Stimulated activated CD8-positive, alpha-beta memory T cell treated with anti-CD3 and anti-CD28 coated beads, Interleukin-4, amount 100 ng/mL, for 4 hours (primary cell): ENCODE measurements at places on chromosomes 4 and X.

- DNase-seq: no peak
Measured at GRCh38 chr4:55733932-55734331, 85.7 kb upstream of the EXOC1L start.

- no peak for DNase-seq
Measured at GRCh38 chrX:17737986-17738713, 857 bp downstream of the SCML1 start.

- DNase-seq: no peak
Measured at GRCh38 chr4:94472056-94472826, 20.5 kb downstream of the PDLIM5 start.

GRCh38 chrX:56813318-56813837 is 84.3 kb downstream of the NBDY start:
- peak; percentile 33 for DNase-seq

DNA sequence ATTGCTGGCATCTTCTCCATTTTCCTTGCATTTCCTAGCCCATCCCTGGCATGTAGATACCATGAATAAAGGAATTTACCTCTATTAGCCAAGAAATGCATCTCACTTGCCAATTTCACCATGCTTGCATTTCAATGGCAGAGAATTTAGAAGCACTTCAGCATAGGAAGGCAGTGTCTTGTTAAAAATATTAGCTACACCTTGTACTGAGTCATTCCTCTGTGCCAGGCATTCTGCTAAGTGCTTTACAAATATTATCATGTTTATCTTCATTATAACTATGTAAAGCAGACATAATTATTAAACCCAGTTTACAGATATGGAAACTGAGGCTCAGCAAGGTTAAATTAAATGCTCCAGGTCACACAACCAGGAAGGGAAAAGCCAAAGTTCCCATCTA is 138.2 kb downstream of the NPNT start:
- no peak for DNase-seq

DNA sequence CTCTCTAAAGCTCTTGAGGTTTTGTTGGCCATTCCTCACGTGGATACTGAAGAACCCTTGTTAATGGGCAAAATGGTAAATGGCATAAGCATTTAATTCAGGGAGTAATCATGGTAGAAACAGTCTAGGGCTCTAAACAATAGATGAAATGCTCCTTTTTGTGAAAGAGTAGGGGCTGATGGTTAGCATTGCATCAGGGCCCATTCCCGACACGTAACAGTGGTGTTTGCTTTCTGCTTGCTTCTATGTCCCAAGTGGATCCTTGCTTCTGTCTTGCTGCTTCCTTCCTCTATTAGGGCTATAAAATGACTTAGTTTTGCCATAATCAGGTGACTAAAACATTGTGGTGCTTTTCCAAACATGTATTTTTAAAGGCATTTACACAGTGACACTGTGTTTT is 230.9 kb upstream of the AFF2 start:
- DNase-seq: no peak

GRCh38 chrX:153635388-153635787 is 11.6 kb upstream of the DUSP9 start:
- DNase-seq: no peak

- DNase-seq: no peak
Measured at GRCh38 chr4:89486042-89486441, 178.4 kb upstream of the GPRIN3 start.

DNA sequence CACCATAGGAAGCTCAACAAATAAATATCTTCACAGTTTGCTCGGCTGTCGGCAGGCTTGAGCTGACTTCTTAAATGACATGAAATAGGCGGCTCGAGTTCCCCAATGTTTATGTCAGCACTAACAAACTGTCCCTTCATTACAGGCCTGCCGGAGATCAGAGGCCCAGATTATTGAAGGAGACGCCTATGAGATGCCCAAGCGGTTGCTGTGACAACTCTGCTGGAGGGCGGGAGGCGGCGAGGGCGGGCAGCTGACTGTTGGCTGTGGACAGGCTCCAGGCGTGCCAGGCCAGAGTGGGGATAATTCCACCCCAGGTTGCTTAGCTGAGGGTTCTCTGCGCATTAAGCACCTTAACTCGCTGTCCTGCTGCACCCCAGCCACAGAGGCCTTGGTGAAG is 39.2 kb upstream of the MSX1 start:
- DNase-seq: no peak

GRCh38 chr4:15106399-15106798 is 104.1 kb downstream of the CPEB2 start:
- no peak for DNase-seq

GRCh38 chr4:127829014-127829413 is 46.9 kb downstream of the HSPA4L start:
- DNase-seq: no peak

- DNase-seq: no peak
Measured at GRCh38 chr4:174524242-174524641, 2.0 kb upstream of the HPGD start.

- no peak for DNase-seq
Measured at GRCh38 chr4:152626790-152627189, 53.0 kb downstream of the TMEM154 start.

DNA sequence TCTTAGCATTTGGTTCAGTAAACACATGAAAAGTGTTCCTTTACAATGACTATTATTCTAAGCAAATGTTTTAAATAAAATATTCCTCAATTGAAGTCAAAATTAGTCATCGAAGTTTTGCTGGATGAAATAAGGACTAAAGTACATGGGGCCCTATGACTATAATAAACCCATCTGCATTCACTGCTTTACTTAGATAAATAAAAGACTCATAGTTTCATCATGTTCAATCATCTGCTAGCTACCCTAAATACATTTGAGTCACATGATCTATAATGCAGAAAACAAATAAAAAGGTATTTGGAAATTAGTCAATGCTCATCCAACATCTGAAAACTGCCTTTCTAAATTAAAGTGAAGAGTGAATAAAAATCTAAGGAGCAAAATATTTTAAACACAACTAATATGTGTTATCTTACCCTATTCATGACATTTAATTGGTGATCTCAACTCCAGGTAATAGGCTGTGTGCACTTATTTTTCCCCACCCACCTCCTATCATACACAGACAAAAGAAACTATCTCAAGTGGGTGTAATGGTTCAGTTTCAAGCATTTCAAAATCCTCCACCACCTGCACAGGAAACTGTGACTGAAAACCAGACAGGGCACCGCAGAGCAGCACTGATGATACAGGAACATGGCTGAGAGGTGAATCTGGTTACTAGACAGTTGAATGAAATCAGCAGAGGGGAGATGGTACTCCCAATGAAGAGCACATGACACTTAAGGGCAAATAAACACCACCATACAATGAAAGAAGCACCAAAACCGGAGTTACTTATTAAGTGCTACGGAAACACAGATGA is 78.6 kb downstream of the CAMK2D start:
- DNase-seq: peak; percentile 41

GRCh38 chr4:184416913-184417734 is 57.2 kb downstream of the IRF2 start:
- no peak for DNase-seq

GRCh38 chr4:15774020-15774420 is 4.1 kb upstream of the CD38 start:
- DNase-seq: no peak

DNA sequence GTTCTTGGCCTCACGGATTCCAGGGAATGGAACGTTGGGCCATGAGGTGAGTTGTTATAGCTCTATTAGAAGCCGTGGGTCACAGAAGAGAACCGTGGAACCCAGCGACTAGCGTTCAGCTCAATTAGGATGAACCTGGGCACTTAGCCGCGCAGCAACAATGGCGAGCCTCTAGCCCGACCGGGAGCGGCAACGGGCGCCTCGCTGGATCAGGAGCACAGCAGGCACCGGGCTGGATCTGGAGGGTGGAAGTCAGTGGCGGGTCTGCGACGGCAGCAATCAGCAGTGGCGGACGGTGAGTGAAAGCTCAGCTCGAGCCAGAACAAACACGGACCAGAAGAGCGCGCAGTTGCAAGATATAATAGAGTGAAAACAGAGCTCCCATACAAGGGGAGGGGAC is 34.2 kb downstream of the AGA start:
- no peak for DNase-seq

DNA sequence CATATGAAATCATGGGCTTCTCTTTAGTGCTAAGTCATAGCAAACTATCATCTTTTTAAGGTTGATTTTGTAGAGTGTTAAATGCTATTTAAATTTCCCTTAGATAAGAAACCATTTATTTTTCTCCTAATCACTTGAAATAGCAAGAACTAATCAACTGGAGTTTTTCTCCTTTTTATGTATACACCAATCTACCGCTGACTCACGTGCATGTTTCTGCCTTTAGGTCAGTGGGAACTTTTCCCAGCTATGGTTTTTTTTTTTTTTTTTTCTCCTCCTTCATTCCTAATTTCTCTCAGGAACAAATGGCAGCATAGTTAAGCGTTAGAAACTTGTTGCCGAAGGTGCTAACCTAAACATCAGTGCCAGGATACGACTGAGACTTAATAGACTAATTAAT is 176.4 kb downstream of the BMPR1B start:
- DNase-seq: no peak

DNA sequence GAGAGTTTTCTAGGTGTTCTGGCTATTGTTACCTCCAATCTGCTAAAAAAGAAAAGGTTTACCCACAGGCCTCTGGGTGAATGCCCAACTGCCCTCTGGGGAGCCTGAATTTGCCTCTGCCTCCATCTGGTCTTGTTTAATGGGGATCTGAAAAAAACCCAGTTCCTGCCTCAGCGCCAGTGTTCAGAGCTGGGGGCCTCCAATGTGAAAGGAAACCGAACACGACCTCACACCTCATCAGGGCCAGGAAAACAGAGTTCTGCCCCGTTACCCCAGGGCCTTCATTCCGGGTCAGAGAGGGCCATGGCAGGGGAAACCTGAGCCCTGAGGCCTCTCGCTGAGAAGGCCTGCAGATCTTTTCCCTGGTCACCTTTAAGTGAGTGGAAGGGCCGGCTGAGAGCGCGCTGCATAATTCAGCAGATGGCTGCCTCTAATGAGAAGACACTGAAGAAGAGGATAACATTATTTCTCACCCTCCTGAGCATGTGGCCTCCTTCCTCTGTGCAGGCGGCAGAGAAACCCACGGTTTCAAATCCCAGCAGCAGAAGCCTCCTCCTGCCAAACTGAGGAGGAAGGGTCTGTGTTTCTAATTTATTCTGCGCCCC is 6.8 kb downstream of the SEPTIN6 start:
- no peak for DNase-seq

DNA sequence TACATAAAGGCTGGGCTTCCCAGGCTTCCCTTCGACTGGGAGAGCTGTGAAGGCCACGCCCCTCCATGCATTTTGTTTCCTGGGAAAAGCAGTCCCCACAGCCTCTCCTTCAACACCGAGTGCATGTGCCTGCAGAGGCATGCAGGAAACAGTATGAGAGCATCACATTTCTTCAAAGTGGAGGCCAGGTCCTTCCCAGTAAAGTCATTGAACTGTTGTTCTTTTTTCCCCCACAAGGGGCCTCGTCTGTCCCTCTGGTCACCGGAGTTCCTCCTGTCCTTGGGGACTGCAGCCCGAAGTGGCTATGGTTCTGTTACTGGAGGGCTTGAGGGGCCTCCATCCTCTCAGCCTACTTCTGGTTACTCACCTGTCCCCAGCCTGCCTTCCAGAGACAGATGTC is 56.0 kb downstream of the RAI2 start:
- DNase-seq: no peak

DNA sequence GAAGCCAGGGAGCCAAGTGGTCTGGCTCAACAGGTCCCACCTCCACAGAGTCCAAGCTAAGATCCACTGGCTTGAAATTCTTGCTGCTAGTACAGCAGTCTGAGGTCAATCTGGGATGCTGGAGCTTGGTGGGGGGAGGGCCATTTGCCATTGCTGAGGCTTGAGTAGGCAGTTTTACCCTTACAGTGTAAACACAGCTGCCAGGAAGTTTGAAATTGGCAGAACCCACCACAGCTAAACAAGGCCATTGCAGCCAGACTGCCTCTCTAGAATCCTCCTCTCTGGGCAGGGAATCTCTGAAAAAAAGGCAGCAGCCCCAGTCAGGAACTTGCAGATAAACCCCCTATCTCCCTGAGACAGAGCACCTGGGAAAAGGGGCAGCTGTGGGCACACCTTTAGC is 84.9 kb downstream of the EDA2R start:
- no peak for DNase-seq

GRCh38 chrX:134898440-134898839 is 92.4 kb upstream of the SMIM10 start:
- DNase-seq: no peak

- DNase-seq: no peak
Measured at GRCh38 chr4:25029479-25030276, 1.1 kb downstream of the LGI2 start.

- DNase-seq: no peak
Measured at GRCh38 chr4:95472534-95472933, 76.2 kb downstream of the UNC5C start.

- DNase-seq: peak; percentile 11
Measured at GRCh38 chrX:39196192-39197102, 395.2 kb downstream of the MID1IP1 start.
